ENCODE measurements at places on chromosomes 7 and 10.

DNA sequence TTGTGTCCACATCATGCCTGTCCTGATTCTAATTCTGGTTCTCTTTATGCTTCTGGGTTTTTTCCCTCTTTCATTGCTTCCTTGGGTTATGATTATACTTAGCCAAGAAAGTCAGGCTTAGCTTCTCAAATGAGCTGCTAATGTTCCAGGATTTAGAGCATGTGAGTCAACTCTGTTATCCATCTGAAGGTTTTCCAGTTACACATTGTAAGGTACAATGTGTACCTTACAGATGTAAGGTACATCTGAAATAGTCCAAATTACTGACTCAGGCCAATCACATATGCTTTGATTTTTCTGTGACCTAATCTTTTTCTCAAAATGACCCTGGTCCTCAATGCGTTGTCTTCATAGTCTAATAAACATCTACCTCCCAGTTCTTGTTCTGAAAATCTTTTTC is 13.3 kb upstream of the MIOS start:
- no peak for DNase-seq

- DNase-seq = no peak
These were observed 2.5 kb downstream of the ENTPD1 start for GRCh38 chr10:95758351-95759025.

- DNase-seq = no peak
These were observed 82.2 kb downstream of the MRPL32 start for GRCh38 chr7:43014406-43014805.

- no peak for DNase-seq
These were observed 379.7 kb downstream of the RPS24 start for GRCh38 chr10:78413076-78414055.

GRCh38 chr7:137981668-137982067 is 20.2 kb downstream of the CREB3L2 start:
- DNase-seq = no peak

- DNase-seq = peak; percentile 27
These were observed 318.0 kb downstream of the PAXIP1 start for GRCh38 chr7:154684666-154685563.
